ENCODE measurements at places on chromosomes 5 and 9.

DNA sequence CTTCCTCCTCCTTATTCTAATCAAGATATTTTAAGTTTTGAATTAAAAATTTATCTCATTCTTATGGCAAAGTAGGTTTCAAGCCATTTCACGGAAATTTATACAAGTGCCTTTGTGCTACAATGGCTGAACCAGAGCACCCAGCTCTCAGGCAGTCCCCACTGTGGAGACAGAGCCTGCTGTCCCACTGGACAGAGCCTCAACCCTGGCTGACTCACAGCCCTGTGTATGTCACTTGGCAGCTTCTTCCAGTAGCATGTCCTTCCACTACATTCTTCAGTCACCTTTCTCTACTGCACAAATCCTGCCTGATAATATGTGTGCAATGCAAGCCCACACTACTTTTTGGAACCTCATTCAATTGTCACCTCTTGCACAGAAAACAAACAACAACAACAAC, 253.1 kb downstream of the PDE4D start:
- no peak for DNase-seq

GRCh38 chr5:159263569-159263905, 447 bp downstream of the UBLCP1 start:
- no peak for DNase-seq

DNA sequence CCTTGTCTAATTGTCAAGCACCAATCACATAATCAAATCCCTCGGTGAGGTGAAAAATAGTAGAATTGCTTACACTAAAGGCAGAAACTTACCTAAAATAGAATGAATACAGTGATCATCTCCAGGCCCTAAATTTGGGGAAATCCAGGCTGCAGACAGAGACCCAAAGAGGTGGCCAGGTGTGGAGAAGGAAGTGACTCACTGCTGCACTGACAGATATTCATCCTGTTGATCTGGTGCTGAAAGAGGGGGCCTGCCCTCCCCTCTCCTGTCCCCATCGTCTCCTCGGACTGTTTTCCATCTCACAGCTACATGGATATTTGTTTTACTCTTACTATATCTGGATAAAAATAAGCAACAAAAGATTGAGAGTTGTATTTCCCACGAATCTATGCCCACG, 15.9 kb downstream of the OR2Y1 start:
- no peak for DNase-seq

DNA sequence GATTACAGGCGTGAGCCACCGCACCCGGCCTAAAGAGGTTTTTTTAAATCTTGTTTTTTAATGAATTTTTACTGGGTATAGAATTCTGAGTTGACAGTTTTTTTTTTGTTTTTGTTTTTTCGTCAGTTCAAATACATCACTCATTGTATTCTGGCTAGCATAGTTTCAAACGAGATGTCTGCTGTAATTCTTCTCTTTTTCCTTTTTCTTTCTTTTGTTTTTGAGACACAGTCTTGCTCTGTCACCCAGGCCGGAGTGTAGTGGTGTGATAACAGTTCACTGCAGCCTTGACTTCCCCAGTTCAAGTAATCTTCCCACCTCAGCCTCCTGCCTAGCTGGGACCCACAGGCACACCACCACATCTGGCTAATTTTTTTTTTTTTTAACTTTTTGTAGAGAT, 2.2 kb upstream of the PRRT1B start:
- DNase-seq, result no peak

DNA sequence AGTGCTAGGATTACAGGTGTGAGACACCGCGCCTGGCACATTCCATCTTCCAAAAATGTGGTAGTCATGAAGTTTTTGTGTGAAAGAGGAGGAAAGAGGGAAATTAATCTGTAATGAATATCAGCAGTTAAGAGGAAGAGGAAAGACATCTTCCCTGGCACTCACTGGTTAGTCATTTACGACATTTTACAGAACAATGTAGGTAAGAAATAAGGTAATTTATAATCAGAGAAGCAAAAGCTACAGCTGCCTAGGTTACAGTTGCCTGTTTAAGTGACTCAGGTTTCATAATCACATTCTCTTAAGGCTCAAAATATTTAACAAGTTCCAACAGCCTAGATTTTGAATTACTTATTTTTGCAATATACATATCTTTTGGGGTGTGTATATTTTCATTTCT, 26.9 kb downstream of the CNOT6 start:
- no peak for DNase-seq

DNA sequence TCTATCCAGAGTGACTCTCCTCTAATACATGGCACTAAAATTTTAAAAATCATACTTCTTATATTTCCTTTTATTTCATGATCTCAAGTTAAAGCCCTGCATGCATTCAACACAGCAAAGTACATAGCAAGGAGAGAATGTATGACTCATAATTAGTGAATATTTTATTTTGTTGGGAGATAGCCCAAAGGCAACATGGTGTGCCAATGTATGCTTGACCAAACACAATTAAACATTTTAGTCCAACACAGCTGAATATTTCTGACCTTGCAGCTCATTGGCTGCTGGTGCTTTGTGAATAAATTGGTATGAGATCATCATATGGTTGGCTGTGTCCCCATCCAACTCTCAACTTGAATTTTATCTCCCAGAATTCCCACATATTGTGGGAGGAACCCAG, 103.5 kb downstream of the NPR3 start:
- no peak for DNase-seq

DNA sequence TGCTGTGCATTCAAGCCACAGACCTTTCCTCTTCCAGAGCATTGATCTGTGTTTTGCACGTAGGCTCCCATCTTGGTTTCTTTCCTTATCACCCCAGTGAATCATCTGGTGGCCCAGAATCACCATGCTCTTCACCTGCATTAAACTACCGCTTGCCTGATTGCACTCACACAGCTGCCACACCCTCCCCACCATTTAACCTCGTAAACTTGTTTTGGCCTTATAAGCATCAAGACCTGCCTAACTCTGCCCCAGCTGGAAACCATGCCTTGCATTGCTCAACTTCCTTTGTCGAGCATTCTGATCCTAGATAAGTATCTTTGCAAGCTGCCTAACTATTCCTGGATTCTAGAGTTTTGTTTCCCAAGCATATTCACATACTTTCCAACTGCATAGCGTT, 369.6 kb upstream of the SEMA6A start:
- no peak for DNase-seq

DNA sequence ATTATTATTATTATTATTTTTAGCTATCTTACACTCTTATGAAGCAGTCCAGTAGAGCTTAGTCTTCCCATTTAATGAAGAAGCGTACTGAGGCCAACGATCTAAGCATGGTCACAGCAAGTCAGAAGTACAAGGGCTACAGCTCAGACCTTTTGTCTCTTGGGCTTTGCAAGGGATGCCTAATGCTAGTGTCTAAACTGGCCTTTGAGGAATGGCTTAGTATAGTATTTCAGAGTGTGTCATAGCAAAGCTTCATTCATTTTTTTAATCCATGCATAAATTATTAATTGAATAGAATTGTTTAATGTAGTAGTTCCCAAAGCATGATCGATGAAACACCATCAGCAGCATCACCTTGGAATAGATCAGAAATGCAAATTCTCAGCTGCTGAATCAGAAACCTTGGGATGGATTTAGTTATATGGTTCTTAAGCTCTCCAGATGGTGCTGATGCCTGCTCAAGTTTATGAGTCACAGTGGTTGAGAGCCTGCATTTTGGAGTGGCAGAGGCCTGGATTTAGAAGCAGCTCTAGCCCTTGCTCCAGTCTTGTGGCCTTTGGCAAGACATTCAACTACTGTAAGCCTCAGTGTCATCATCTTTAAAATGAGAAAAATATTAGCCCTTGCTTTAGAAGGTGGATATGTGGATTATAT, 6.1 kb downstream of the IL12B start:
- DNase-seq, result no peak

GRCh38 chr5:67986761-67987160, 228.8 kb upstream of the PIK3R1 start:
- DNase-seq, result no peak

GRCh38 chr5:179731791-179732411, 721 bp upstream of the MAML1 start:
- no peak for DNase-seq

DNA sequence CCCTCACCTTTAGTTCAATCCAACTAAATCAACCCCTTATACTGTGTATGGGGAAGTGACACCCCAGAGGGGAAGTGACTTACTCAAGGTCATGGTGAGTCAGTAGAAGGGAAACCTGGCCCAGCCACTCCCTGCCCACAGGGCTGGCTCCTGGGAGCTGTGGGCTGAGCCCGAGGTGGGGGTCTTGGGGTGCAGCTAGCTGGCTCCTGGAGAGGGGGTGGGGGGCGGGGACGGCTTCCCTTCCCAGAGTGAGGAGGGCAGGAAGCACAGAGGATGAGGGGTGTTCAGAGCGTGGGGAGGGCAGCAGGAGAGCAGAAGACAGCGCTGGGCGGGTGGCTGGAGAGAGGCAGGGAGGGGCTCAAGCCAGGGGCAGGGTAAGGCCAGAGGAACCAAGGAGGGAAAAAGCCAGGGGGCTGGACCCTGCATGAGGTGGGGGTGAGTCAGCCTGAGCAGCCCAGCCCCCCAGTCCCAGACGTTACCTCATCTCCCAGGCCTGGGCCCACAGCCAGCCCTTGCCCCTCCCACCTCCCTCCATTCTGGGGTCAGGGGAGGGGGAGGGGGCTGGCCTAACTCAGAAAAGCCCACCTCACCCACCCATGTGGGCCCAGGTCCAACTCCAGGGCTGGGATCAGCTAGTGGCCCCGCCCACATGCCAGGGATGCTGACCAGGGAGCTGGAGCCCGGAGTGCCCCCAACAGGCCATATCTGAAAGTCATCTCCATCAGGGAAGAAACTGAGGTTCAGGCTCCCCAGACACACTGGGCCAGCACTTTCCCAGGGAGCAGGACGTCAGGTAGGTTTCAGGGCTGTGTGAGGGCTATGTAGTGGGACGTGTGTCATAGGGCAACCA, 2.8 kb downstream of the PDLIM7 start:
- no peak for DNase-seq

All from stimulated activated CD8-positive, alpha-beta memory T cell treated with anti-CD3 and anti-CD28 coated beads, Interleukin-15, amount 100 ng/mL, for 24 hours (primary cell).